ENCODE measurements at places on chromosomes 13 and 19.
A peak's percentile ranks its signal among the peaks of the same experiment; 100 is the strongest.

DNA sequence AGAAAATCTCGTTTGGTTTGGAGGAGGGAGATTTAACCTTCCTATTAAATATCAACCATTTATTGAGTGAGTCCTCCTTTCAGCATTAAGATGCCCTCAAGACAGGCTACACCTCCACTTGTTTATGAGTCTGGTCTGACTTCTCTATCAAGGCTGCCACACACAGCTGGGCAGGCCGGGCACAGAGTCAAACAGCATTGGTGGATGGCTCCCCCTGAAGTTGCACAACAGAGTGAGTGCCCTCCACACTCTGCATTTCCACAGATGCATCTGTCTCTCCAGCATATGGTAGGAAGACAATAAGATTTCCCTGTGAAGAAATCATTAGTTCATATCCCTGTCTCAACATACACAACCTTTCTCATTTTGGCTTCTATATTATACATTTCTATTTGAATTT, 31.4 kb downstream of the PHF11 start:
- DNase-seq: peak; percentile 3

- peak; percentile 5 for DNase-seq
Observed at GRCh38 chr19:10190026-10190425, 4.7 kb downstream of the DNMT1 start.

DNA sequence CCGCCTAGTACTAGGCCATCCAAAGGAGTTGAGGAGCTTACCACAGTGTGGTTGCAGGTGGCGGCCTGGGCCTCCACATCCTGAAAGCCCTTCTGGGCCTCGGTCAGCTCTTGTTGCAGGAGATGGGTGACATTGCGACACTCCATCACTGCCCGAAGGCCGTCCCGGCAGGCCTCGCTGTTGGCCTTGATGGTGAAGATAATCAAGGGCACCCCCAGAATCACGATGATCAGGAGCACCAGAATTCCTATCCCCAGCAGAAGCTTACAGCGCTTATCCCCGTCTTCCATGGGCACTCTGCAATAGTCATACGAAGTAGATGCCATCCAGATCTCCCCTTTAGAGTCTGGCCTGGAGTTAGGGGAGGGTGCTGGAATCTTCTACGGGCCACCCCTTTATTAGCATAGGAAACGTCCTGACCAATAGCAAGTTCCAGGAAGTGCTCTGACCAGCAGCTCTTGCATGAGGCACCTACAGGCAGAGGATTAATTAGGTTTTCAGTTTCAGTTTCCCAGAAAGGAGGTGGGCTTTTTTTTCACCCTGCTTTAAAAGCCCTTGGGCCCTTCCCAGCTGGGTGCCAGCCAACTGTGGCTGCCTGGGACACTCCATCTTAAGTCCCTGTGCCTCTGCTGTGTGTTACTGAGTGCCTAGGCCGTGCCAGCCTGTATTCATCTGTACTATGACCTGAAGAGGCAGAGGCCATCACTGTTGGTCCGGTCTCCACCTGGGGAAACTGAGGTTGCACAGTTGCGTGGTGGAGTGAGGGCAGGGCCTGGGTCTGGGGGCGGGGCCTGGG, at the start of gene BST2:
BST2 (minus strand) TSS at position 381 of the 796 bp plus-strand sequence; CDS start at position 326, 55 bp downstream.
- peak; percentile 65 for DNase-seq

DNA sequence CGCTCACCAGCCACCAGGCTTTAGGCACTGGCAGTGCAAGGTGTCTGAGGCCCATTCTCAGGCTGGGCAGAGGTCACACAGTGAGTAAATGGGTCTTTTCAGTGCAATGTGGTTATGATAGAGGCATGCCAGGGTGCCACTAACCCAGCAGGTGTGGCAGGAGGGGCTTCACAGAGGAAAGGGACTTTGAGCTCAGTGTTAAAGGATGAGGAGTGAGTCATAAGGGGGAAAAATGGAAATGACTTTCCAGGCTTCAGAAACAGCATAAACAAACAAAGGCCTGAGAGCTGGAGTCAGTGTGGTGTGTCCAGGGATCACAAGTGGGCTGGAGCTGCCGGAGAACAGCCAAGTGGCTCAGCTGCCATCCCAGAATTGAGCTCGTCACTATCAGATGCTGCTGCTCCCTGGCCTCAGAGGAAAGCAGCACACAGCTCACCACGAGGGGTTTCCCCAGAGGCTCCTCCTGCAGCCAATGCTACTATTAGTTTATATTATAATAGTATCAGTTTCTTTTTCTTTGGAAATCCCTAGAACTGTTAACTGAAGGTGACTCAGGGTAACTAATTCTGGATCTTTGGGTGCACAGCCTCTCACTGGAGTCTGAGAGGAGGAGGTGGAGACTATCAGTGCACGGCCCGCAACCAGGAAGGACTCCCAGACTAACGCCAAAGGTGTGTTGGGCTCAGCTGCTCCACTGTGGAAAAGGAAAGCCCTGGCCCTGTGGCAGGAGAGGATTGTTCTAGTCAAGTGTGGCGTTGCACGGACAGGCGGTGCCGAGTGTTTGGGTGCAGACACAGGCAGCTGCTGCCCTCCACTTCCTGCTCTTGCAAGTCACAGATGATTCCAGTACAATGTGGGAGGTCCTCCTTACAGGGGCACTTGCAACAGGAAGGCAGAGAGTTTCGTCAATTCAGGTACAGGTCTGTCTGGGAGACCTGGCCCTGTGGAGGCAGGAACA, 39.5 kb downstream of the DHRS12 start:
- peak; percentile 73 for DNase-seq

- no peak for DNase-seq
Observed at GRCh38 chr19:54792814-54793213, 10.6 kb upstream of the KIR2DL4 start.

GRCh38 chr19:41564515-41565378, 11.2 kb upstream of the CEACAM21 start:
- no peak for DNase-seq

- DNase-seq: no peak
Observed at GRCh38 chr19:1757468-1758230, 4.3 kb downstream of the ONECUT3 start.

DNA sequence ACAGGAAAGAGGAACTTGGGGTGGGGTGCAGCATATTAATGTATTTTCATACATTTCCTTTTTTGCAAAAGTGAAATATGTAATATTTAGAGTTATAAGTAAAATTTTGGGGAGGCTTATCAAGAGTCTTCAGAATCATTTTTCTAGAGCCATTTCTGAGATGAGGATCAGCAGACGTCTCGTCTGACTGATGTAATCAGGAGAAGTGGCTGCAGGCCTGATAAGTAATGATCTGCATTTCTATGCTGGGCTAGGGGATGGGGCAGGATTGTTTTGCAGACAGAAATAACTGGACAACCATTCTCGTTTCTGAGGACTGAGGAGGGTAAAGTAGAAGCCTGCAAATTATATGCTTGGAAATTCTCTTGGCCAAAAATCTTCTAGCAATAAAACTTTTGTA, 89.2 kb upstream of the ARGLU1 start:
- DNase-seq: no peak

GRCh38 chr13:109707742-109708617, 78.4 kb downstream of the IRS2 start:
- no peak for DNase-seq

DNA sequence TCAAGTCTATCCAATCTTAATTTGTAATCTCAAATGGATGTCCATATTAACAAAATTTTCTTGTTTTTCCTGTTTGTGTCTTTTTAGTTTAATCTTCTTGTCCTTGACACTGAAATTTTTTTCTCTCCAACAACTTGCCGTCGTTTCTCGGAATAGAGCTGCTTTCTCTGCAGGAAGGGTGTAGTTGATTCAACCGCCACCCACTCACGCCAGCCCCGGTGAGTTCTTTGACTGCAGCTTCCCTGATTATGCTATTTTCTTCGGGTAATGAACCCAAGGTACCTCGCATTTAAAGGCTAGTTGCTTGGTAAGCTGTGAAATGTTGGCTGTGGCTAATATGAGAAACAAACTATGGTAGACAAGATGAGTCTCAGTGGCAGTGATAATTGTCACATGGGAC, 72.2 kb downstream of the DPRX start:
- DNase-seq: no peak

DNA sequence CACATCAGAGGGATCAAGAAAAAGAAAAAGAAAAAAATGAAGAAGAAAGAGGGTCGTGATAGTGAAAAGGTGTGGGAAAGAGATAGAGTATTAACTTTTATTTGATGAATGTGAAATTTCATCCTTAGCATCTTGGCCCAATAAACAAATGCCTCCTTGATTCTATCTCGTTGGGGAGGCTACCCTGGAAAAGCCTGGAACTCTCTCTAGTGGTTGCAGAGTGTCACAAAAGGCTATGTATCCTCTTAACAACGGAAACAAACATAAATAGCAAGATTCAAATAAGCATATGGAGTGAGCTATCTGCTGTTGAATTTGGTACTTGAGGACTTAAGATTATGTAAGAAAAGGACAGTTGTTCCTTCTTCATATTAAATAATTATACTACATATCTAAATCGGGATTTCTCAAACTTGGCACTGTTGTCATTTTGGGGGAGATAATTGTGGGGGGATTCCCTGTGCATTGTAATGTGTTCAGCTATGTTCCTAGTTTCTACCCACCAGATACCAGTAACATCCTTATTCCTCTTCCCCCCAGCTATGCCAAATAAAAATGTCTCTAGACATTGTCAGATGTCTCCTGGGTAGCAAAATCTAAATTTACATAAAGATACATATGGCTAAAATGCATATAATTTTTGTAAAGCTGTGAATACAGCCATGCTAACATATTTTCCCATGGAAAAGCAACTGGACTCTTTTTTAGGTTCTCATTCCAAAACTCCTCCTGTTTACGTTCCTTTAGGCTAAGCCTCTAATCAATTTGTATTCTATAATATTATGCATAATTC, 557.2 kb downstream of the DCT start:
- peak; percentile 21 for DNase-seq

DNA sequence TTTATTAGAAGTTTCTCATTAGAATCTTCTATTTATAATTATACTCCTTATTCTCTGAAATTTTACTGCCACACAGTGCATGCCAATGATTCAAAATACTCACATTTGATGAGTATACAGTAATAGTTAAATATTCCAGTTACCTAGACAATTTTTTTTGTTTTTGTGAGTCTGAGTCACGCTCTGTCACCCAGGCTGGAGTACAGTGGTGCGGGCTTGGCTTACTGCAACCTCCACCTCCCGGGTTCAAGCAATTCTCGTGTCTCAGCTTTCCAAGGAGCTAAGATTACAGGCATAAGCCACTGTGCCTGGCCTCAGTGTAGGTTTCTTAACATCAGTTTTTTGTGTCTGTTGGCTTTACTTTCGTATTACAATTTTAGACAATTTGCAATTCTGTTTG, 87.1 kb downstream of the ZNF486 start:
- no peak for DNase-seq

- DNase-seq: no peak
Observed at GRCh38 chr19:48344892-48345291, 18.8 kb downstream of the TMEM143 start.

DNA sequence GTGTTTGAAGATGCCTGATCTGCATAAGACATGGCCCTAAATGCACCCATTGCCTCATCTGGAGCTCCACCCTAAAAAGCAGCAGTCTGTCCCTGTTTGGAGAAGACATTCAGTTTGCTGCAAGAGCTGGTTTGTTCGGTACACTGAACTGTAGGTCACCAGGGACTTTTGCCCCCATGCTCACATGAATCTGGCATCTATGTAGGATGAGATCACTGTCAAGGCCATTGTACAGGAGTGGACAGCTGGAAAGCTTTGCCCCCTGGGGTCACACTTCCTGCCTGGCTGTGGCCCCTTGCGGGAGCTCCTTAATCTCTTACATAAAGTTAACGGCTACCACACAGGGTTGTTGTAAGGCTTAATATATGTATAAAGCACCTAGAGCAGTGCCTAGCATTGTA, 73.0 kb downstream of the IPO5 start:
- DNase-seq: peak; percentile 65

GRCh38 chr13:20882206-20882605, 20.3 kb downstream of the XPO4 start:
- DNase-seq: peak; percentile 14

GRCh38 chr19:34256835-34257558, 2.6 kb downstream of the GARRE1 start:
- DNase-seq: peak; percentile 30

GRCh38 chr19:2148482-2149135, 2.8 kb downstream of the AP3D1 start:
- no peak for DNase-seq

DNA sequence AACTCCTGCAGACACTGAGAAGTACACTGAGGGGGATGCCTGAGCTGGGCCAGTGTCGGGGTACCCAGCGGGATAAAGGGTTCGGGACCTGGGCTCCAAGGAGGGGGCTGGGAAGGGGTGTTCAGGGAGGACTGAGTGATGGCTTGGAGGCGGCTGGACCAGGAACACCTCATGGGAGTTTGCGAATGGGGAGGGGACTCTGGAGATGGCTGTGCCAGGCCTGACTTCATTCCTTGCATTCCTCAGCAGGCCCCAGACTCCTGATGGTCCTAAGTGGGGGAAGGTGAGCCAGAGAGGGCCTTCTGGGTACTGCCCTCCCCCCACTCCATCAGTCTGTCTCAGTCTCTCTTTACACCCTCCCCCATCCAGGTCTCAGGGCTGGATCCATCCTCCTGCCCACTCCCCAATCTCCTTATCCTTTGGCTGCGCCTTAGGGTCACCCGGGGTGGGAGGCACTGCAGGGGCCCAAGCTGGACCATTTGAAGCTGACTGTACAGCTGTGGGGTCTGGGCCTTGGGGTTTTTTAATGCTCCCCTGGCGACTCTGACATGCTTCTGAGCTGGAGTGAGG, 13.8 kb downstream of the PAK4 start:
- no peak for DNase-seq

- DNase-seq: no peak
Observed at GRCh38 chr19:19482809-19483596, 32.3 kb downstream of the TSSK6 start.

DNA sequence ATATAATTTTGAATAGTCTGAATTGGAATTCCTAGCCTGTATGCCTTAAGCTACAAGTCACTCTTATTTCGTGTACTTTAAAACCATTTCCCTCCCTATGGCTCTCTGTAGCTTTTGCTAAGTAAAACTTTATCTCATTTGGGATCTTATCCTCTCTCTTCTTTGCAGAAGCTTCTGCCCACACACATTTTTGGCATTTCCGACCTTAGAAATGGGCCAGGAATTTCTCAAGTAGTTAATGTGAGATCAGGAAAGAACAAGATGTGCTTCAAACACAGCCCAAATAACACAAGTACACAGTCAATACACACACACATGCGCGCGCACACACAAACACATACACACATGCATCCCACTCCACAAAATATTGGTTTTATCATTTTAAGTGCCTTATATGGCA, 931.0 kb upstream of the MIR17HG start:
- peak; percentile 57 for DNase-seq

DNA sequence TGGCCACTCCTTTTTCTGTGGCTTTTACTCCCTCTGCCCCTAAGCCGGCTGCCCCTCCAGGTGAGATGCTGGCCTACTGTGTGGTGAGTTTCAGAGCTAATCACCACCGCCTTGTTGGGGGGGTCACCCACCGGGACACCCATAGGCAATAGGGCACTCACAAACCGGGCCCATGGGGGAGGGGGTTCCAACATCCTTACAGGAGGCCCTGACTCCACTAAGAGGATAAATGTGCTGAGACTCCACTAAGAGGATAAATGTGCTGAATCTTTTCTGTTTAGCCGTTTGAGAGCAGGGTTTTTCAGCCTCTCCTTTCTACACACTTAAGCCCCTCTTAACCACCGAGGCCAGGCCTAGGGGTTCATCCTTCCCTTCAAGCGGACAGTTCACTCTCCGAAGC, 73.7 kb downstream of the SLC15A1 start:
- DNase-seq: no peak

All from cardiac fibroblast (primary cell).